Fibroblast of skin of abdomen (primary cell): ENCODE measurements at places on chromosomes 12 and 14.
A peak's percentile ranks its signal among the peaks of the same experiment; 100 is the strongest.

GRCh38 chr14:48243900-48244299 lies 568.5 kb upstream of the MDGA2 start:
- no peak for DNase-seq

- no peak for DNase-seq
These were observed 30.7 kb downstream of the VWF start for GRCh38 chr12:6093764-6094163.

- DNase-seq: no peak
These were observed 305.3 kb downstream of the MED13L start for GRCh38 chr12:115972241-115972640.

- no peak for DNase-seq
These were observed 39.7 kb downstream of the LRIG3 start for GRCh38 chr12:58880639-58881038.

GRCh38 chr12:6364044-6364374 lies 11.4 kb downstream of the SCNN1A start:
- no peak for DNase-seq

DNA sequence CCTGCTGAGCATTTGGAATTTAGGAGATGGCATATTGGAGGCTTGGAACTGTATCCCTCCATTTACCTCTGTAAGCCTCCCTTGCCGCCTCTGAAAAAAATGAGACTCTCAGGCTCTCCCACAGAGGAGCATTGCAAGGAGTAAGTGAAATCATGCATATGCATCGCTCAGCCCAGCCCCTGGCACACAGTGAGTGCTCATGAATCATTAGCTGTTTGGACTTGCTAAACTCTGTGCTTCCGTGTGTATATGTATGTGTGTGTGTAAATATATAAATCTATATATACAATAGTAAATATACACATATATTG lies 17.1 kb upstream of the TBX3 start:
- no peak for DNase-seq

GRCh38 chr12:102740141-102740955 lies 176.7 kb downstream of the PAH start:
- DNase-seq: peak; percentile 74

GRCh38 chr14:94560291-94560665 lies 964 bp upstream of the SERPINA4 start:
- DNase-seq: no peak

DNA sequence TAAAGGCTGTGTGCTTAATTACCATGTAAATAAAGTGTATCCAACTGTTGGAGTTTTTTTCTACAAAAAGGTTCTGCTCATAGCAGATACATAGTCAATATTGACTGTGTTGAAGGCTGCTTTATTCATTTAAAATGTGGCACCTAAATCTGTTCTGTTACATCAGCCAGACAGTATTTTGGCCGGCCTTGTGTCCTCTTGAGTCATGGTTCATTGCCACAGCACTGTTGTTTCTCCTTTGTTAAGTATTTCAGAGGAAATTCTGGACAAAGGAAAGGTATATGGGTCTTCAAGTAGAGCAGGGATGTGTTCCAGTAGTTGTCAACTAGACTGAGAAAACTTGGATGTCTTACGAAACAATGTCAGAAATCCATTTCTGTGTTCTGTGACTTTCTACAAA lies 95.5 kb downstream of the SLC38A6 start:
- DNase-seq: peak; percentile 71

- DNase-seq: no peak
These were observed 12.2 kb upstream of the PLEKHG7 start for GRCh38 chr12:92690601-92691000.

DNA sequence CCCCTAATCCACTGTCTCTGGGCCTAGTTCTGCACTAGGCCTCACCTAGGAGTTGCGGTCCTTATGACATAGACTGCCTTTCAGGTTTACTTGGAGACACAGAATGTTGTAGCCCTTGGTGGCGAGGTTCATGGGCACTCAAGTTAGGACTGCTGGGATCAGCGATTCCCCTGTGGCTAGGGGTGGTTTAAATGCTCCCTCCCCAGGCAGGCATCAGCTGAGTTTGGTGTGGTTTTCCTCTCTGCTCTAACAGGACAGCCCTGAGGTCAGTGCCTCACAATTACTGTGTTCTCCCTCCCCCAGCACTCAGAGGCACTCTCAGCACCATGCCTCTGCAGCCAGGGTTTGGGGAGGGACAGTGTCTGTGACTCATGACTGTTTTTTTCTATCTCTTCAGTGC lies 22.2 kb upstream of the RDH16 start:
- no peak for DNase-seq

- DNase-seq: no peak
These were observed 15.4 kb upstream of the SCAF11 start for GRCh38 chr12:46005823-46006222.

GRCh38 chr12:100399095-100399494 lies 42.2 kb downstream of the SLC17A8 start:
- no peak for DNase-seq

GRCh38 chr12:8108808-8109398 lies 14.5 kb upstream of the CLEC4A start:
- peak; percentile 68 for DNase-seq

DNA sequence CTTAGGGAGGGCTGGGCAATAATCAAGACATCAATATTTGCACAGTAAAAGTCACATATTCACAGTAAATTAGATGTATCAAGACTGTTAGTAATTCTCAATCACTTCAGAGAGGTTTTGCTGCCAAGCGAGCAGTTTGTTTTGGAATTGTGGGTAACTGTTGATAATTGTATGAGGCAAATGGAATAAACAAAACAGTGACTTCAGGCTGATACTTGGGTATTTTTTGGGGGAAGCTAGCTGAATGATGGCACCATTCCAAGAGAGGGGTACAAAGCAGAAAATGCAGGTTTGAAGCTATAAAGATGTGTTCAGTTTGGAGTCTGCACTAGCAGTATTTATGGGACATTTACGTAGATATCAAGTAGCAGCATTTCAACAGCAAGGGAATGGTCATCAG lies 232.8 kb upstream of the ATP2B1 start:
- no peak for DNase-seq

DNA sequence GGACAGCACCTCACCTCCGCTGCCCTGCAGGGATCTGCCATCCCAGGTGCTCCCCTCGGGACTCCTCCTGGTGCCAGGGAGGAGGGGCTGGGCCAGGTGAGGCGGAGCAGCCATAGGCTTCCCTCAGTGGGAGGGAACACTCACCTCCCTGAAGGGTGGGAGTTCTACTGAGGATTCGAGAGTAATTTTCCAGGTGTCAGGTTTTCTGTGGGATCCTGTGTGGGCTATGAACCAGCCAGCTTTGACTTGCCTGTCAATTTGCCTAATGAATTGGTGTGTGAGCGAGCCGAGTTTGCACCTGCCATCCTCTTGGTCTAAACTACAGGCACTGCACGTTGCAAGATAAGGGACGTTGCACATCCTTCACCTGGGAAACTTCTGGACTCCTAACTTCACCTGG lies 50.3 kb downstream of the NOC4L start:
- DNase-seq: no peak
